ENCODE measurements at places on chromosomes 7 and 10.

GRCh38 chr7:4764402-4765007, 10.9 kb upstream of the AP5Z1 start:
- no peak for DNase-seq

DNA sequence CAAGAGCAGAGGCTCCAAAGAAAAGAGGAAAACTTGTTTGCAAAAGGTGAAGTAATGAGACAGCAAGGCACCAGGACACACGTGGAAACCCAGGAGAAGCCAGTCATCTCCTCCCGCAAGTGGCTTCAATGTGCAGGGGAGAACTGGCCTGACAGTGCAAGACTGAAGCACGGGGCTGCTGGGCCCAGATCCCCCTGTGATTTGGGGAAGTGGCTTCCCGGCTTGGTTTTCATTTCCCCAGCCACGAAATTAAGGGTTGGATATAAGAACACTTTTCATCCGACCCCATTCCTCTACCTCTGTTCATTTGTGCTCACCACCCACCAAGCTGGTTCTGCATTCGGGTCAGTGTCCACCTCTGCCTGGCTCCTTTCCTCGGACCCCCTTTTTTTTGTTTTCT, 306.4 kb downstream of the FGFR2 start:
- DNase-seq, result no peak

DNA sequence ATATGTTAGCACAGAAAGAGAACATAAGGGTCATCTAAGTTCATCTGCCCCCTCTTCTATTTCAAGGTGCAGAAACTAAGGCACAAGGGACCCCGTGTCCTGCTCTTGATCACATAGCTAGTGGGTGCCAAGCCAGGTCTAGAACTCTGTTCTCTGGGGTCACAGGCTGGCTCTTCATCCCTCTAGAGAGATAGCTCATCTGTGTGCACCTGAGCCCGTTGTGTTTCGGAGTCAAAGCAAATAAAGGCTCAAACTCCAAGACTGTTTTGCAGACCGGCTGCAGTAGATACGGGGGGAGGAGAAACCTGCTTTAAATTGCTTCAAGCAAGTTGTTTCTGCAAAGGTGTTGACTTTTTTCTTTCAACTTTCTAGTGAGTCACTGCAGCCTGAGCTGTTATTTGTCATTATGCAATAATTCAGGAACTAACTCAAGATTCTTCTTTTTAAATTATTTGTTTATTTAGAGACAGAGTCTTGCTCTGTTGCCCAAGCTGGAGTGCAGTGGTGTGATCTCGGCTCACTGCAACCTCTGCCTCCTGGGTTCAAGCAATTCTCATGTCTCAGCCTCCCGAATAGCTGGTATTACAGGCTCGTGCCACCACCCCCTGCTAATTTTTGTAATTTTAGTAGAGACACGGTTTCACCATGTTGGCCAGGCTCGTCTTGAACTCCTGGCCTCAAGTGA, 6.5 kb downstream of the BLVRA start:
- no peak for DNase-seq

DNA sequence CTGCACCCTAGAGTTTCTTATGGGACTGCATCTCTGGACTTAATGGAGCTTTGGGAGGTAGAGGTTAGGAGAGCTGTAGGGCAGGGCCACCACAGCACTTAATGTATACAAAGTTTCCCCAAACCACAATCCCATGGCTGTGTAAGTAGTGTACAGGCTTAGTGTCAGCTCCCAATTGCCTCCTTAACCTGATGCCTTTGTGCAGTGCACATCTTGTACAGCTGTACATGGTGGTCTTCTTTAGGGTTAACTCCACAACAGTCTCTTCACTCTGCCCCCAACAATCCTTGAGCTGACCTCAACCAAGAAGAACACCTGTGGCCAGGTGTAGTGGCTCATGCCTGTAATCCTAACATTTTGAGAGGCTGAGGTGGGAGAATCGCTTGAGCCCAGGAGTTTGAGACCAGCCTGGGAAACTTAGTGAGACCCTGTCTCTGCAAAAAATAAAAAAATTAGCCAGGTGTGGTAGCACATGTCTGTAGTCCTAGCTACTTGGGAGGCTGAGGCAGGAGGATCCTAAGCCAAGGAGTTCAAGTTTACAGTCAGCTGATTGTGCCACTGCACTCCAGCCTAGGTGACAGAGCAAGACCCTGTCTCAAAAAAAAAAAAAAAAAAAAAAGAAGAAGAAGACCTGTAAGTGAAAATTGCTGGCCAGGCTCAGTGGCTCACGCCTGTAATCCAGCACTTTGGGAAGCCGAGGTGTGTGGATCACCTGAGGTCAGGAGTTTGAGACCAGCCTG, 6.8 kb downstream of the PLAU start:
- DNase-seq, result no peak

GRCh38 chr7:122884186-122884585, 2.1 kb downstream of the CADPS2 start:
- no peak for DNase-seq

DNA sequence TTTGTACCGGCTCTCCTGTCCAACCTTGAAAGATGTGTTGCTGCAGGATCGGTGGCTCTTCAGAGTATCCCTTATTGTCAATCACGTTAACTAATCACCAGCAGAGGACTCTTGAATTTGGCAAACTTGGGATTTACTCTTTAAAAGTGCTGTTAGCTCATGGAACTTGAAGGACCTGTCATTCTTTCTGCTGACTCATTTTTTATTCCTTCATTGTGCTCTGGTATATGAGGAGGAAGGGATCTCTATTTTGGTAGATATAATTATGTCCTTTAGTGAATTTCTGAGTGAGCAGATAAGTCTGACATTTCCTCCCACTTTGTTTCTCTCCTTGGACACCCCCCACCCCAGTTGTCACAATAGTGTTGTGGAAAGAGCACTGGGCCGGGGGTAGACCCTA, 175.1 kb upstream of the HDAC9 start:
- DNase-seq, result no peak

GRCh38 chr10:67785098-67785497, 52.9 kb downstream of the DNAJC12 start:
- DNase-seq, result no peak

GRCh38 chr7:99719996-99720769, 14.8 kb downstream of the CYP3A7 start:
- no peak for DNase-seq

DNA sequence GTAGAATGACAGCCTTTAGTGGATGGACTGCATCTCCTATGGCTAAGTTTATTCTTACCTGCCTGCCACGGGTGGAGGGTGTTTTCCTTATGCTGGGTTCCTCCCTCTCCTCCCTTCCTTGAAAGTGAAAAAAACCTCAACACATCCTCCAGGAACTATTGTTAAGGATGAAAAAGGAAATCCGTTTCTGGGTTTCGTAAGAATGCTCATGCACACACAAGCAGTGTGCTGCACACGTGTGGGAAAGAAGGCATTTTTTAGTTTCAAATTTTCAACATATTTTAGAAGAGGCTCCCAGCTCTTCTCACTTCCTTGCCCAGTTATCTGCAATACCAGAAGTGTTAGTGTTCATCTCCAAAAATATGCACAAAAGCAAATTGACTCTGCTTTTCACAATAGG, 90.6 kb downstream of the FAM171A1 start:
- DNase-seq, result no peak

DNA sequence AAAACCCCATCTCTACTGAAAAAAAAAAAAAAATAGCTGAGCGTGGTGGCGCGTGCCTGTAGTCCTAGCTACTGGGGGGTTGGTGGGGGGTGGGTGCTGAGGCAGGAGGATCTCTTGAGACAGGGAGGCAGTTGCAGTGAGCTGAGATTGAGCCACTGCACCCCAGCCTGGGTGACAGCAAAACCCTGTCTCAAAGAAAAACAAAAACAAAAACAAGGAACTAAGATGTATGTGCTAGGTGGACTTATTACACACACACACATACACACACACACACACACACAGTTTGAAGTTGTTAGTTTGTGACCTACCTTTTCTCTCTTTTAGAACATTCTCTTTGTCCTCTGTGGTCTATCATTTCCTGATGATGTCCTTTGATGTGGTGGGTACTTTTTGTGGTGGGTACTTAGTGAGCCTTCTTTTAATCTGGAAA, 53.5 kb downstream of the EXOC6 start:
- no peak for DNase-seq

DNA sequence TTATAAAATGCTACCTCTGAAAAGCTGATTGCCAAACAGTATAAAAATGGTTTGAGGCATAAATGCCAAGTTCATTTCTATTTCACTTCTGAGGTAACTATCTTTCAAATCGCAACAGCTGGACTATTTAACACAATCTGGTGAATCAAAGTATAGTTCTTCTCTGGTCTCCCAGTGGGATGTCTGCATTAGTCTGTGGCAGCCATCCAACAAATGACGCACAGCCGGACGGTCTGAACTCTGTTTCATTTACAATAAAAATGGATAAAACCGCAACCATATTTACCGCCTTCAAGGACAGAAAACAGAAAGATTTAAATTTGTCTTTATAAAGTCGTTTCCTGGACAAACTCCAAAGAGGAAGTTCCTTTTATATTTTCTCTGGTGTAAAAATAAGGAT, 41.9 kb downstream of the ENO4 start:
- no peak for DNase-seq

- no peak for DNase-seq
These were observed 25.7 kb downstream of the UNC5B start for GRCh38 chr10:71237843-71238623.

GRCh38 chr10:117463545-117463920, 79.0 kb upstream of the EMX2 start:
- no peak for DNase-seq

DNA sequence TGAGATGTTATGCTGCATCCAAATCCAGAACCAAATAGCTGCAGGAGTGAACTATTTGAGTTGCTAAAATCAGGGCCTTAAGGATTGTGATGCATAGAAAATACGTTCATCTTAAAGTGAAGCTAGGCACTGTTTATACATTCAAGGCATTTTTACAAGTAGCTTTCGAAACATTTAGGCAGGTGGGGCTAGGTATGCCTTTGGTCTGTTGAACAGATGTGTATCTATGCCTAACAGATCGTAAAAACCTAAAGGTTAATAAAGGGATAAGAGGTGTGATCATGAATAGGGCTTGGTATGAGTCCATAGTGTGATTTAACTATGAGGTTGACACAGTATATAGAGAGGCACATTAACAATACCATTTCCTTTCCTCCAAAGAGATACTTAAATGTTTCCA, 262.5 kb downstream of the SEMA3D start:
- DNase-seq, result no peak

DNA sequence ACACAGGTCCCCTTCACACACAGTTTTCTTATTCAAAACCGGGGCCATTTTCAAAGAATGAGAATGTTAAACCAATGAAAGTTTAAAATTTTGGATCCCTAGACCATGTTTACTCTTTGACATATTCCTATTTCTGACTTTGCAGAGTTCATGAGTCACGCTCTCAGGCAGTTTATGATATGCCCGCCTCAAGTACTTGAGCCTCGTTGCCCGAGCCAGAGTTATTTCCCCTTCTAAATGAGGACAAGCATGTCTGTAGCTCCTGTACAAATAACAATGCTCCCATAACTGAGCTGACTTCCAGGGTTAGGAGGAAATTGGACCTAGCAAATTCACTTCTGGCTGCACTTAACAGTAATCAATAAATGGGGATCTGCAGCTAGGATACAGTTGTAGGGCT, 87.9 kb upstream of the PDE1C start:
- DNase-seq, result no peak

- DNase-seq, result no peak
These were observed 227.4 kb downstream of the GRID1 start for GRCh38 chr10:86139066-86139657.

DNA sequence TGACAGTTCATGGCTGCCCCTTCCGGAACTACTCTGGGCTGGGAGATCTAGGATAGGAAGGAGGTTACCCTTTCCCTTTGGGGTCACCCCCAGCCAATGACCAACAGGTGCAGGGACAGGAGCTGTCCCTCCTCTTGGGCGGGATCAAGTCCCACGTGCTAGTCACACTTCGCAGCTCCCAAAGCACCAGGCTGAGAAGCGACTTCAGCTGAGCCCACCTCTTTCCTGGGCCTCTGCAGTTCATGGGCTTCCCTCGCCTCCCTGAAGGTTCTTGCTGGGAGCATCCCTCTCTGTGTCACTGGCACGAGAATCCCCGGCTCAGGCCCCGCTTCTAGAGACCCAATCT, 115.5 kb downstream of the FAM53B start:
- no peak for DNase-seq

- DNase-seq, result no peak
These were observed 734.7 kb downstream of the KCNMA1 start for GRCh38 chr10:76902949-76903348.

DNA sequence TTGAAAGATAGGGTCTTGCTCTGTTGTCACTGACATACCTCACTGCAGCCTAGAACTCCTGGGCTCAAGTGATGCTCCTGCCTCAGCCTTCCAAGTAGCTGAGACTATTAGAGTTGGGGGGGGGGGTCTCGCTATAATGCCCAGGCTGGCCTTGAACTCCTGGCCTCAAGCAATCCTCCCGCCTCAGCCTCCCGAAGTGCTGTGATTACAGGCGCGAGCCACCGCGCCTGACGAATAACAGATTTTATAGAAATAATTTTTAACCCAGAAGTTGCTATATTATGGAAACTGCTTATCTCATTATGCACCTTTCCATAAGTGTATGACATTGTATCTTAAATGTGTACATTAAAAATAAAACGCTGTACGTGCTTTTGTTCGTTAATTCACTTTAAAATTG, 846 bp downstream of the ANKRD26 start:
- no peak for DNase-seq

GRCh38 chr7:91285696-91286355, 21.6 kb downstream of the FZD1 start:
- no peak for DNase-seq

DNA sequence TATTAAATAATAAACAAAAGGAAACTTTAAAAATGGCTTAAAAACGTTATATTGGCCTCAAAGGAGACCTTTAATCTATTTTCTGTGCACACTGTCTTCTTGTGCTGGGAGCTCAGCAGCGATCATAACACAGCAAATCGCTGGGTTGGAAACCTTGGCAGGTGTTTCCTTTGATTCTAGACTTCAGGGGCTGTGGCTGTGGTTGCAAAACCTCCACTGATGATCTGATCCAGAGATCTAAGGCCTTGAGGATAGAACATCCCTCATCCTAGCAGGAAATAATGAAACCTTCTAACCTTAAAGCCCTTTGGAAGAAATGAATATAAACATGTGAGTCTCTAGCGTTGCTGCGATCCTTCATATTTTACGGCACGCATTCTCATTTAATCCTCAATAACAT, 29.8 kb downstream of the CDHR3 start:
- DNase-seq, result no peak

Data from NCI-H187 treated with DMSO at 0.1 percent for 48 hours (cell line).